Endodermal cell (in vitro differentiated cells): ENCODE measurements at places on chromosomes 7 and 10.

DNA sequence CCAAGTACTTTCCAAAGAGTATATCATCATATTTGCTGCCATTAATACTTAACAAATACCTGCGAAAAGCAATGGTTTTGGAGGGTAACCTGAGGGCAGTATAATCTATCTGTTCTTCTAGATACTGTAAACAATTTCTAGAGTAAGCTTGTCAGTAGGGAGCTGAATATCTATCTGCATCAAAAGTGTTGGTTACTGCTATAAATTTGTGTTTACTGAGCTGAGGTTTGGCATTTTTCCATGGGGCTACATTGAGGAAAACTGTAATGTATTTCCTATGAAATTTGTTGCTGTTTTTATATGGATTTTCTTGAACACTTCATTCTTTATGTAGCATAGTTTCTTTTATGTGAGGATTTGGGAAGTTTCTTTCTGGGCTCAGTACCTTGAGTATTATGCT is 913.4 kb downstream of the CNTNAP2 start:
- DNase-seq: no peak

DNA sequence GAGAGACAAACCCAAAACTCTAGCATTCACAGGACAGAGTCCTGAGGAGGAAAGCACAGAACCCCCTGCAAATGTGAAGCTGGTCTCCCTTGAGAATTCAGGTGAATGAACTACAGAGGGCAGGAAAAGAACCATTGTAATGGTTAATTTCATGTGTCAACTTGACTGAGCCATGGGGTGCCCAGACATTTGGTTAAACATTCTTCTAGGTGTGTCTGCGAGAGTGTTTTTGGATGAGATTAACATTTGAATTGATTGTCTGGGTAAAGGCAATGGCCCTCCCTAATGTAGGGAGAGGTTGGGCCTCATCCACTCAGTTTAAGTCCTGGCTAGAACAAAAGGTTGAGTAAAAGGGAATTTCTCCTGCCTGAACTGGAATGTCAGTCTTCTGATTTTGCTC is 15.7 kb upstream of the CDK1 start:
- peak; percentile 81 for DNase-seq

- peak; percentile 86 for DNase-seq
Observed at GRCh38 chr7:75971961-75972763, 22.2 kb downstream of the TMEM120A start.

DNA sequence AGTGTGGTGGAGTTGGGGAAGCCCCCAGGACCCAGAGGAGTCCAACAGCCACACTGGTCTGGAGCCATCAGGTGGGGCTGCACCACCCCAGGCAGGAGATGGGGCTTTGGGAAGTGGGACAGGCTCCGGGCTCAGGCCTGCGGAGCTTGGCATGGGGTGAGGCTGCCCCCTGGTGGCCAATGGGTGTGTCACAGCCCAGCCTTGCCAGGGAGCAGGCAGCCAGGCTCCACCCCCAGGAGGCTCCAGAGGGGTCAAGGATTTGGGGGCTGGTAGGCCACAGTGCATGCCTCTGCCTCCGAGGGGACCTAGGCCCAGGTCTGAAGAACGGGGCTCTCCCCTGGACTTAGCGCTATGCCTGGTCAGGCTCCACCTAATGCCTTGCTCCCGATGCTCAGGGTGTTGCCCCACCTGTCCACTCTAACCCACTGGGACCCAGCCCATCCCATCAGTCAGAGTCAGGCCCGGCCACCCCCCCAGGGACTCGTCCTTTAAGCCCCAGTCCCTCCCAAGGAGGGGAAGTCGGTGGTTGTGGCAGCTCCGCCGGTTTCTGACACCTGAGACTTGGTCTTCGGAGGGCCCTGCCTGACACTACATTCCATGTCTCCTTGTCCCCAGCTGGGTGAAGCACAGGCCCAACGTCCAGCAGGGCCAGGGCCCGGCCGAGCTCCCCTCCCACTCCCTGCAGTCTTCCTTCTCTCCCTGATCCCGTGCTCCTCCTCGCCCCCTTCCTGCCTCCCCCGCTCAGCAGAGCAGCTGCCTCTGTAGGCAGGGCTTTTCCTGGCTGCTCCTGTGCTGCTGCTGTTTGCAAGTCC is 11.3 kb upstream of the SAMD8 start:
- DNase-seq: peak; percentile 98

DNA sequence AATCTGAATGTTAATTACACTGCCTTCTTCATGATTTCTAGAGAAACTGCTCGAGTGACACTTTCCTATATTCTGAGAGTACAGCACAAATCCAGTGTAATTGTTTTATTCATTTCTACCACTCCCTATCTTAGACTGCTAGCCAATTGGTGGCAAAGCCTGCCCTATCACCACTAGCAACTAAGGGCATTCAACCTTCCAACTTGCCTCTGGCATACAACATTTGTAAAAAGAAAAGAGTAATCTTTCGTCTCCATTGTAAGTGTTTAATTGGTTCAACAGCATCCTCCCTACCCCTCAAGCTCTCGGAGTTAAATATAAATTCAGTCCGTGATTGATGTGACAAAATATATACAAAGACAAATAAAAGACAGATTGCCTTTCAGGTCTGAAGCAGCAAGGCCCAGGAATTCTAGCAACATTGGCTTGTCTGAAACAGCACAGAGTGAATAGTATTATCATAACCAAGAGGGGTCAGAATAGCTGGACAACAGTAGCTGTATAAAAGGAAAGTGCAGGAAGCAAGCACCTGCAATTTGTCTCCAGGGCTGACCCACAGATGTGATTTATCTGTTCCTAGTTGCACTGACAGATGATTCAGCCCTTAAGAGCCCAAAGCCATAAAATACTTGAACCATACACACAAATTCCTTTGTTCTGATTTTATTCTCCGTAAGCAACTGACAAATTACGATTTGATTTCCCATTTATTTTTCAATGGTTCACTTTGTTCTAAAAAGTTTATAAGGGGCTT is 47.6 kb upstream of the ANKRD1 start:
- DNase-seq: no peak

GRCh38 chr10:58645416-58646146 is 132.9 kb downstream of the BICC1 start:
- DNase-seq: no peak

DNA sequence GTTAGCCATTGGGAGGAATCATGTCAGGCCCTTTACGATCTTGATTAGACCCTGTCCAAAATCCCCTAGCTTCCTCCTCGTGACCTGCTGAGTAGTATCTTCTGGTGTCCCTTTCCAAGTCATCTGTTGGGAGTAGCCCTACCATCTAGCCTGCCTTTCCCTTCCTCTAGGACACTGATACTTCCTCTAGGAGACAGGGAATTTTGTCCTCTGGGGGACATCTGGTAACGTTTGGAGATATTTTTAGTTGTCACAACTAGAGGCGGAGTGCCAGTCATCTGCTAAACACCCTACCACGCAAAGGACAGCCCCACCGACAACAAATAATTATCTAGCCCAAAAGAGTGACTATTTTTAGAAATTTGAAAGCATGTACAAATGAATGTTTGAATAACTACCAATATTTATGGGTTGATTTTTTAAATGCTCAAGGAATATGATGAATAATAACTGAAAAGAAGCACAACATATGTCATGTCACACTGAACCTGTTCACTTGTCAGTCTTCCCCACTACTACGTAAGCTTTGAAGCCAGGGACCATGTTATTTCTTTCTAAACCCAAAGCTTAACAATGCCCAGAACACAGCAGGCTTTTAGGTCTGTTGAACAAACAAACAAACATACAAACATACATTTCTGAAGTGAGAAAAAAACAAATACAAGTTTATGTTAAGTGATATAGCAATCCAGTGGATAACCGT is 105.9 kb downstream of the ARHGAP12 start:
- no peak for DNase-seq

DNA sequence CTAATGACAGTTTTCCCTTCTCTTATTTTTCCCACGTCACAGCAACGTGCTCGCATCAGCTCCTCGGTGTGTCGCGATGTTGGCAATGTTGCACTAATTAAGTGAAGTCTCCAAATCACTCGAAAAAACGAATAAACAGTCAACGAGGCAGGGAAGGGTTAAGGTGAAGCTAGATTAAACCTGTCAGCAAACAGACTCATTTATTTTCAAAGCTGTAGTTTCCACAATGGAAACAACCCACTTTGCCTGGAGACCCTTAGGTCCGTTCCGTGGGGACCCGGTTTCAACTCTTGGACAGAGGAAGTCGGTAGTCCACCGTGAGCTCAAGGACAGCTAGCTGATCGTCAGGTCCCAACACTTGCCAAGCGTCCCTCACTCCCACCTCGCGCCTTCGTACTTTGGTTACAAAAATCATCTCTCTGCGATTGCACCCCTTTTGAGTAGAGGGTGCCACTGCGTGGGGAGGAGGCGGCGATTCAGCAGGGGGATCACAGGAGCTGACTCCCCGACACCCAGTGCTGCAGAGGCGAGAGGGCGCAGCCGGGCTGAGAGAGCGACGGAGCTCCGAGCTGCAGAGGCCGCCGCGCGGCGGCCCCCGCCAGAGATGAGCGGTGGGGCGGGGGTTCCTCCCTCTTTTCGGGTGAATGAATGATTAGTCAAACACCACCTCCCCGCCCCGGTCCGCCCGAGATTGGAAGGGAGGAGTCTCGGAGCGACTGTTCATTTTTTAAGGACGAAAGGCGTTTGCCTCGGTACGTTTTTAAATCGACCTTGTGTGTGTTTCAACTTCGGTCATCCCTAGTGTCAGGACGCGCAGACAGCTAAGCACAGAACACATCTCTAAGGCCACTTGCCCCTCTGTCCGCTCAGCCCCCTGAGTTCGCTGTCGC is 1.3 kb upstream of the BMPER start:
- peak; percentile 84 for DNase-seq

DNA sequence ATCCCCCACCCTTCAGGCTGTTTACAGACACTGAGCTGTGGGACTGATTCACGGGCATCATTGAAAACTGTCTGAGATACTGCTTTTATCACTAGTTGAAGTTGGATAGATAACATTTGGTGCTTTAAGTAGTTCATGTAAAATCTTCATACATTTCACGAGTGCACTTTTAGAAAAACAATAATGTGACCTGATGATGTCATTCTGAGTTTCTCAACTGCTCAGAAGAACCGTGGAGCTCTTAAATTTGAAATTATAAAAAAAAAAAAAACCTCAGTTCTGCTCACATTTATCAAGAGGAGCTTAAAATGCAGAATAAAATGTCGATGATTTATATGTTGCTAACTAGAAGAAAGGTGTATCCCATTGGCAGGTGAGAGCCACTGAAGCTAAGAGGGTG is 81.5 kb downstream of the GALNT11 start:
- DNase-seq: no peak

DNA sequence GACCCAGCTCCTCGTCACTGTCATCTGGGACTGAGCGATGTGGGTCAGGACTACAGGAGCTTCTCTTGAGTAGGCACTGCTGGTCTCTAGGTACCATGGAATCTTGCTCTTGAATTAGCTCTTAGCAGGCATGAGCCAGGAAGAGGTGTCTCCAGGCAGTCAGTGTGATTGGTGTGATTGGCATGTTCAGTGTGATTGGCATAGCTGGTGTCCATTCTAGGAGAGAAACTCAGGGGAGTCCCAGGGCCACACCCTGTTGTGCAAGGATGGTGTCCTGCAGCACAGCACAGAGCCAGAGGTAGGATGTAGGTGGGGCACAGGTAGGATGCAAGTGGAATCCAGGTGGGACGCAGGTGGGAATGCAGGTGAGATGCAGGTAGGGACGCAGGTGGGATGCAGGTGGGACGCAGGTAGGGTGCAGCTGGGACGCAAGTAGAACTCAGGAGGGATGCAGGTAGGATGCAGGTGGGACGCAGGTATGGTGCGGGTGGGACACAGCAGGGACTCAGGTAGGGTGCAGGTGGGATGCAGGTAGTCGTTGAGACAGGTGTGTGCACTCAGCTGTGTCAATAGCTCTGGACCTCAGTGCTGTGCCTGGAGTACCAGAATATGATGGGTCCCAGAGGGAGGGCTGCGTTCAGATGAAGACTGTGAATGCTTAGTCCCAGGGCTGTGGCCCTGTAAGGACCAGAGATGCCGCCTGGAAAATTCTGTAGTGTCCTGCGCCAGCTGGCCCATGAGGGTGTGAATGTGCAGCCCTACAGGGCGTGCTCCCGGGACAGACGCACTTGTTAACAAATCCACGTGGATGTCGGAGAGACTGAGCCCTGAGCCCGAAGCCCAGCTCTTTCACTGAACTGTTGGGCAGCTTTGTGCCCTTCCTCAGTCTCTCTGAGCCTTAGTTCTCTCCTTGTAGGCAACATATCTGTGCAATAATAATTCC is 248.2 kb upstream of the PITRM1 start:
- DNase-seq: no peak

DNA sequence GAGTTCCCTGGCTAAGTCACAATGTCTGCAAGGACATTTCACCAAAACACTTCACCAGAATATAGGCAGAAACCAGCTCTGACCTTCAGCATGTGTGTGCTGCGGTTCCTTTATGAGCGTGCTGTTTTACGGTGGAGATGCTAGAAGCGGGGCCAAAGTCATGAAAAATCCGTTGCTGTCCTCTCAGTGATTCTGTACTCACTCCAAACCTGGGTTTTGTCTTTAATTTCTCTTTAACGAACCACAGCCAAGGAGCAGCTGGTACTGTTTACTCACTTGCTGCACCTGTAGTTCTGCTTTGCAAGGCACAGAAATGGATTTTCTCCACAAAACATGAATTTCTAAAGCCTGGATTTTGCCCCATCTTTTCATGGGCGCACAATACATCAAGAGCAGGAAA is 639.9 kb downstream of the PHTF2 start:
- no peak for DNase-seq
